ENCODE measurements at places on chromosomes 3 and 15.

DNA sequence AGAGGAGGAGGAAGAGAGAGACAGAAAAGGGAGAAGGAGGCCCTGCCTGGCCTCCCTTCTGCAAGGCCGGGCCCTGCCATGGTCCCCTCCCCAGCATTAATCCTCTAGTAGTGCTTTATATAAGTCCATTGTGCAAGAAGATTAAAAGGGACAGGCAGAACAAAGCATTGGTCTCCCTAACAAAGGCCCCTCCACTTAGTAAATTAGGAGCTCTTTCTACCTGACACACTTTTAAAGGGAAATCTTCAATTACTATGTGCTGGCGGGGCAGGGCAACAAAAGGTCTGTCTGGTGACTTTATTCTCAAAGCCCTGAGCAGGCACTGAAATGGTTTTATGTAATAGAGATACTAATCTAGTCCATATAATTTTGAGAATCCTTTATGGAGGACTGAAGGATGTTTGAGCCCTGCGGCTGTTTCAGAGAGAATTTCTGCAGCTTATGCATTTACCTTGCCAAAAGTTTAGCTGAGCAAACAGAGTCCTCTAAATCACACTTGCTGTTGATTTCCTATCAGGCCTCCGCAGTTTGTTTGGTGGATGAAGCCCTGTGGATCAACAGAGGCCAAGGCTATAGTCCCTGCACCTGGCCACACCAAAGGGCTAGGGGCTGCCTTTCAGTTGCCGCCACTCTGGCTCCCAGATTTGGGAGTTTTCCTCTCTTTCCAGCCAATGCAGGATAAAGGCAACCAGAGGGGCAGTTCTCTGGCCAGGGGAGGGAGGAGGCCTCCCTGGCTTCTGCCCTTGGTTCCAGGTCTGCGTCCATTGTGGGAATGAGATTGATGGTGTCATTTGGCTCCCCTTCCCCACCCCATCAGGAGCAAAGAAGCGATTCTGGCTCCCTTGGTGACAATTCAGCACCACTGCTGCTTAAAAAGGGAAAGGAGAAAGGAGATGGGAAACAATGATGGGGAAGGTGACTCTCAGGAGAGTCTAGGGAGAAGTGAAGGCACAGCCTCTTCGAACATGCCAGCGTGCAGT lies 148.0 kb downstream of the MEGF11 start:
- no peak for DNase-seq

DNA sequence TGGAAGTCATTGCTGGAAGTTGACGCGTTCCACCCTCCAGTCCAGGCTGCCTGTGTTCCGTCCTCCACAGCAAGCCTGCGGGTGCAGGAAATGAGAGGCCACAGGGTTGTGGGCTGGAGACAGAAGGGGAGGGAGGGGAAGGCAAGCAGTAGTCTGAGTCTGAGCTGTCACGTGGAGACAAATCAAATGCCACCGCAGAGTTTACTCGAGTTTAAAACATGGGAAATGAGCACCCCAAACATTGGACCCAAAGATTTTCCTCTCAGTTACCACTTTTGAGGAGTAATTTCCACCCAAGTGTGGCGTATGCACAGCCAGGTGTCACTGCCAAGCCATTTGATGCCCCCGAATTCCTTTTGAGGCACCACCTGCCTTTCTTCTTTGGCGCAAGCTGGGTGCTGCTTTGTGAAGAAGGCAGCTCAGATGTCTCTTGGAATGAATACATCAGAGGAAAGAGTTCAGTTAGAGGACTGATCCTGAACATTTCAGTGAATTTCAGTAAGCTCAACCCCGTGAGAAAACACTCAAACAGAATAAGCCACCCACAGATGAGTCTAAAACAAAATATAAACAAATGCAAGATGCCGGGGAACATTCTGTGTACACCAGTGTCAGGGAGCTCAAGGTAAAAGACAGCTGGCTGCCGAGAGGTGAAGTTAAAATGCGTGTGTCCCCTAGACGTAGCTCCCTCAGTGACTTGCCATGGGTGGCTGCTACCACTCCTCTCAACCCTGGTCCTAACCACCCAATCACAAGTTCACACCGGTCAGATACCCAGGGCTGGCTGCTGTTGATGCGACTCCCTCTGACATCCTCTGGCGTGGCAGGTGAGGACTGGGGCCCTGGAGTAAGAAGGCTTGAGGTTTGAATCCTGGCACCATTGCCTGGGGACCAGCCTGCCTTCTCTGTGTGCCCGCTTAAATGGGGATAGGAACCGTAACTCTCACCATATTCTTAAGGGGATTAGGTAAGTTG lies 203.8 kb downstream of the UACA start:
- no peak for DNase-seq

- DNase-seq = no peak
Measured at GRCh38 chr15:65413760-65414144, 9.0 kb downstream of the IGDCC4 start.

GRCh38 chr3:125185805-125186204 lies 26.7 kb downstream of the SLC12A8 start:
- DNase-seq = no peak

DNA sequence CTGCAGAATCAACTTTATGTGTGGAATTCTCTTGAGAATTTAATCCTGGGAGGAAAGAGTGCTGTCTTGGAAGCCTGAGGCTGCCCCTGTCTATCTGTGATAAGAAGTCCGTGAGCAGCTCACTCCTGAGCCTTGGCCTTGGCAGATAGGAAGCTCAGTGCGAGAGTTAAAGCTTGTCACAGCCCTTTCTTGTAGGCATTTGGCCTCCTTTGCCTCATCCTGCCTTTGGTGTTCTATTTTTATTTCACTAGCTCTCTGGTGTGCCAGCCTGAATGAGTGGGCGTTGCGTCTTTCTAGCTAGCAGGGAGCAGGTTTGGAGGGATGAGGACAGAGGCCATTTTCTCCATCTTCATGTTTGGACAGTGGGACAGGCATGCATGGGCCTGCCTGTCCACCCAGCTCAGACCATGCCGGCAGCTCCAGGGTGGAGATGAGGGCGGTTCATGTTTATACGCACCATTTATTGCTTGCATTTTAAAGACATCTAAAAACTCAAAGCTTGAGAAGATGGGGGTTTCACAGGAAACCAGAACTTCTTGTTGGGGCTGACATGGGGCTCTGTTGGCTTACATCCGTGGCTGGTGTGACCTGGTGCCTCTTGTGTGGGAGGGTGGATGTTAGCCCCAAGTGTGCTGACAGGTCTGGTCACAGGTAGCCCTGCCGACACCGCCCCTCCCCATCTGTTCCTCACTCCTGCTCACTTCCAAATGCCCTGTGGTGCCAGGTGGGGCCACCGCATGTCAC lies 29.8 kb downstream of the IRAK2 start:
- DNase-seq = no peak

DNA sequence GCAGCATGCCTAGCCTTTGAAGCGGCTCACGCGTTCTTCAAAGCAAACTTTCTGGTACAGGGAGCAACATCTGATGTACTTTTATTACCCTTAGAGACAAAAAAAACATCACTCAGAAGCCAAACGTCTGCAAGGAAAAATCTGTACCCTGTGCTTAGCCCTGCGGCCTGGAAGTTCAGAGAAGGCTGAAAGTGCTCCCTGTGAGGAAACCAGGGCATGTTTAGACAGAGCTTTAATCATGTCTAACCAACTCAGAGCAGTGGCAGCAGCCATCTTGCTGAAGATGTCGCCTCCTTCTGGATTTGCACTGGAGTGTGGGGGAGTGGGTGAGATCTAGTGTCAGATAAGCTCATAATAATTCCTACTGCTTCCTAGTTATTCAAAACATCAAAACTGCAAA lies 170.4 kb downstream of the P3H2 start:
- no peak for DNase-seq

DNA sequence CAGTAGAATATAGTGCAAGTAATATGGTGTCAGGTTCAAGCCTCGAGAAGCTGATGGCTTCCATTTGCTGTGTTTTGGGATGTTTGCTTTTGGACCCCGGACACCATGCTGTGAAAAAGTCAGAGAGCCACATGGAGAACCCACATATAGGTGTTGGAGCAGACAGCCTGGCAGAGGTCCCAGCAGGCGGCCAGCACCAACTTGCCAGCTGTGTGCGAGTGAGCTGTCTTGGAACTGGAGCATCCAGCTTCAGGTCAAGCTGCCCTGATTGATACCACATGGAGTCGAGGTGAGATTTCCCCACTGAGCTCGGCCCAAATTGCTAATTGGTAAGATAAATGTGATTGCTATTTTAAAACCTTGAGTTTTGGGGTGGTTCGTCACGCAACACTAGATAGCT lies 185.7 kb upstream of the TBL1XR1 start:
- DNase-seq = no peak

- no peak for DNase-seq
Measured at GRCh38 chr15:26879706-26880105, 12.8 kb downstream of the GABRA5 start.

DNA sequence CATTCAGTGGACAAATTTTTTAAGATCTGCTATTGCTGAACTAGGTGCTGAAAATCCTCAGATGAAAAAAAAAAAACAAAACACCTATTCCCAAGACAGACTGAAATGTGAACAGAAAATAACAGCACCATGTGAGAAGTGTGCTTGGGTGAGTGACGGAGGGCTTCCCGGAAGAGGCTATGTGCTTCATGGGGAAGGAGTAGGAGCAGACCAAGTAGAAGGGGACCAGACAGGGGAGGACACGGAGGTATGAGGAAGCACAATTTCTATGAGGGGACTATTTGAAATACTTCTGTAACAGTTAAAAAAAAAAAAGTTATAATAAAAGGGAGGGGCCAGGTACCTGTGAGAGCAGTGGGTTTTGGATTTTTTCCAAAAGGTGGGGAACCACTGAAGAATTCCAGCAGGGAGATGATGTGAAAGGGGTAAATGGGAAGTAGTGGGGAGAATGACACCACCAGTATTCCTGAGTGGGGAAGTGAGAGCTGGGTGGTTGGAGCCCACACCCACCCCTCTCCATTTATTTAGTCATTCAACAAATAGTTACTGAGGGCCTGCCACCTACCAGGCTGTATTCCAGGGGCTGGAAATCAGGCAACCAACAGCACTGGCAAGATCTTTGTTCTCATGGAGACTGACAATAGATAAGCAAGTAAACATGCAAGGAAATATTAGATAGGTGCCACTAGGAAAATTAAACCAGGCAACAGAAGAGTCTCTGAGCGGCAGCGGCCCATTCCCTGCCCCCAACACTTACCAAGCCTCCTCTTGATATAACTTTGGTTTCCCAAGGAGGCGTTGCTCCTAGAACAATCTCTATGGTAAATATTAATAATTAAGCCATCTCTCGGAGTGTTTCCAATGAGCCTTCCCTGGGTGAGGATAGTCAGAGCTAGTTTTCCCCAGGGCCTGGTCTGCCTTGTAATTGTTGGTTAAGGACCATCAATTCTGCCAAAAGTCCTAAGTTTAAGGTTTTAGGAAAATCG lies 3.8 kb upstream of the USP3 start:
- DNase-seq = no peak
